ENCODE measurements at places on chromosomes 7 and 10. TPM values are rescaled to one million over a fixed set of nuclear protein-coding genes. Genes with fewer than 3 reads are reported as not detected.

Gene VAX1
- not detected for total RNA-seq

Gene ZNF853
- total RNA-seq, result 5.5 TPM

Gene IFIT2
- total RNA-seq, result 0.40 TPM

Gene SLC26A5
- 0.40 TPM for total RNA-seq

Gene RET
- total RNA-seq, result 8.4 TPM

Gene WNT8B
- total RNA-seq, result 0.67 TPM

Gene FAM25G
- total RNA-seq, result not detected

Gene SEC31B
- 4.1 TPM for total RNA-seq

Gene WEE2
- not detected for total RNA-seq

Gene PITX3
- total RNA-seq, result 0.54 TPM

Gene FKBP6
- total RNA-seq, result 0.19 TPM

Gene TSPAN13
- total RNA-seq, result 29.9 TPM

Gene SHTN1
- total RNA-seq, result 13.9 TPM

Gene CTAGE15
- 0.61 TPM for total RNA-seq

Gene NPC1L1
- total RNA-seq, result not detected

Gene CPXM2
- total RNA-seq, result 2.9 TPM

GRCh38 chr7:150897502-150898474, 45.5 kb downstream of the AOC1 start:
- no peak for DNase-seq

- DNase-seq, result no peak
Observed at GRCh38 chr10:117242463-117242832, 1.5 kb downstream of the SLC18A2 start.

DNA sequence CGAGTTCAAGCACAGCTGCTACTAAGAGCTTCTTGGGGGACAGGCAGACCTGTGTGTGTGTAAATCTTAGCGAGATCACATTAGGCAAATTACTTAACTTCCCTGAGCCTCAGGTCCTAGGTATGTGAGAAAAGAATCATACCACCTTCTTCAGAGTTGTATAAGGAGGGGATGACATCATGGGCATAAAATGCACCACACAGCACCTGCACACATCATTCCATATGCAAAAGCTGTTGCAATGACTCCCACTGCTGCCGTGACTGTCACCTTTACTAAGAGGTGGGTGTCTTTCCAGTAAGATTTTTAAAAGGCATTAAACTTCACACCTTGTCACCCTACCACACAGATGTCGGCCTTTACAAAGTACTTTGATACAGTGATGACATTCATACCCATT, 146.0 kb downstream of the FANK1 start:
- no peak for DNase-seq

DNA sequence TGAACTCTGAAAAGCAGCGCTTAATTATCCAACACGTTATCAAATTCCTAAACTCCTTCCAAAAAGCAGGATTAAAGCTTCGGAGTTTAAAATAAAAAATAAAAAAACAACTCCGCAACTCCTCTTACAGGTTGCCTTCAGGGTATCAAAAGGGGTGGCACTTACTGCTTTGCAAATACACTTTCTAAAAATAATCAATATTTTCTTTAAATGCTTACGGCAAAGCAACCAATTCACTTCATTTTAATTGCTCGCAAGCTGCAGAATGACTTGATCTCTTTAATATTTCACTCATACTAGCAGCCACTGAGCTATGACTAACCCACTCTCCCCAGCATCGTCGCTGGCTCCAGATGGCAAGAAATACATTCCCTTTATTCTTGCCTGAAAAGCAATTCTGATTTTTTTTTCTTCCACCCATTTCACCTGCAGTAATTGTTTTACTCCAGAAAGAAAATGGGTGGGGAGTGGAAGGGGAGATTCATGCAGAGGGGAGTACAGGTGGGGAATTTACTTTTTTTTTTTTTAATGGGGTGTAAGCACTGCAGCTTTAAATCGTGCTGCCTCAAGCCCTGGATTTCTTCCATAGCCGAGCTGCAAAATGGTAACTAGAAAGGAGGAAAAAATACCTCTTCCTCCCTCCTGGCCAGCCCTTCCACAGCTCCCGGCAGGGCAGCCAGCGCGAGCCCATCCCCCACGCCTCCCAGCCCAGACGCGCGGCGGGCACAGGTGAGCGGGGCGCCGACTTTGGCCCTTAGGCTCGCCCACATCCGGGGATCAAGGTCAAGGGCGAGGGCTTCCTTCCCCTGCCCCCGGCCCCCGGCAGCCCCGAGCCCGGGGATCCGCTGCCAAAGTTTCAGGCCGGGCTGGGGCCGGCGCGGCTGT, 54.2 kb upstream of the FHIP2A start:
- peak; percentile 76 for DNase-seq

- no peak for DNase-seq
Observed at GRCh38 chr10:48760983-48761382, 76.3 kb downstream of the WDFY4 start.

DNA sequence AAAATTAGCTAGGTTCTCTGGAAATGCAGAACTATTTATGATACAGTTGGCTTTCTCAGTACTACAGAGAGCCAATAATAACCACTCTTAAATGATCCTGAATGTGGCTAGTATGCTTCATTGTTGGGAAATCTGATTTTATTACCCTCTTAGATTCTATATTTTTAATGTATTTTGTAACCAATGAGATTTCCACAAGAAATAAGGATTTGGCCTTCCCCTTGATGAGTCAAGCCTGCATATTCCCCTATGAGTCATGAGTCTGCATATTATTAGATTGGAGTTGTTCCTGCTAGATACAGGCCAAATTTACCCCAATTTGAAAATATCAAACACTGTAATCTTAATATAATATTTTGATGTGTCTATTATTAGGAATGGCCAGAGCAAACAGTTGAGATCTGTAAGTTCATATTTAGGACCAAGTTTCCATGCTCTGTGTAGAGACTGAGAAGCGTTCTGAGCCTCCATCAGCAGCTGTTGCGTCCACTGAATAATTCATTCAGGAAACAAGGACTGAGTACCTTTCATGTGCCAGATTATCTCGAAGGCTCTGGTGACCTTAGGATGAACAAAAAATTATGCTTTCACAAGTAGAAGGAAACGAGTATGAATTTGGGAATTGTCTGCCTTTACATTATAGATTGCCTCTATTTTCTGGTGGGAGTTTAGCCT, 793.4 kb downstream of the NRG3 start:
- no peak for DNase-seq

GRCh38 chr7:39588416-39588815, 22.2 kb downstream of the YAE1 start:
- no peak for DNase-seq

GRCh38 chr10:34732926-34733325, 82.2 kb downstream of the PARD3 start:
- no peak for DNase-seq

GRCh38 chr7:137545059-137545716, 201.7 kb upstream of the PTN start:
- DNase-seq, result no peak

GRCh38 chr7:95766086-95766485, 6.3 kb upstream of the DYNC1I1 start:
- no peak for DNase-seq

- no peak for DNase-seq
Observed at GRCh38 chr10:72834183-72834825, 59.2 kb upstream of the OIT3 start.

DNA sequence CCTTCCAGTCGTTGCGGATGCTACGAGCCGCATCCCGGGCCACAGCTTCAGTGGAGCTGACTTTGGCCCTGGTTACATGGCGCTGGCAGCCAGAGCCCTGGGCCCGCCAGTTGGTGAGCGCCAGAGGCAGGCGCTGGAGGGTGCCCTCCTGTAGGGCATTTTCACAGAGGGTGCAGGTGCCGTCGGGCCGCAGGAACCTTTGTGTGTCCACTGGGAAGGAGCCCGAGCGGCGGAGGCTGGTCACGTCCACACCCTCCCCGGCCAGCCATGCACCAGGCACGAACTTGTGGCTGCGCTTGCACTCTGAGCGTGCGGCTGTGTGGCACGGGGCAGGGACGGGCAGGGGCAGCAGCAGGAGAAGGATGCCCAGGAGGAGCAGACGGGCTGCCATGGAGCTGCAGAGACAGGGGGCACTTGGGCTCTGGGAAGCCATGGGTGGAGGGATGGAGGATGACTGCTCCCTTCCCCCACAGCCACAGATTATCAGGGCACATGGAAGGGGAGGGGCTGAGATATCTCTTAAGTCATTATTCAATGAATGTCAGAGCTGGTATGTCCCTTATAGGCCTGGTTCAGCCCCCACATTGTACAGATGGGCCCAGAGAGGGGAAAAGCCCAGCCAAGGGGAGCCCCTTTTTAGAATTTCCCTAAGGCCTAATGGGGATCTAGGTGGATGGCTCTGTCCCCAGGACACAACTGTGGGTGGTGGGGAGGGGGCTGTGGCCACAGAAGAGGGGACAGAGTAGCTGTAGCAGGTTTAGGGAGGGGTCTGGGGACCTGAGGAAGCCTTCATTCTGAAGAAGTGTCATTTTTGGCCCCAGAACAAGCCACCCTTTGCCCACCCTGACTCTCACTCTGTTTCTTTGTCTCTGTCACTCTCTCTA, 1.8 kb downstream of the PRF1 start:
- no peak for DNase-seq

All from H1 (cell line).